ENCODE measurements at places on chromosomes 6 and 20.
A peak's percentile ranks its signal among the peaks of the same experiment; 100 is the strongest.

GRCh38 chr20:37735541-37735940 is 41.7 kb downstream of the CTNNBL1 start:
- DNase-seq, result no peak

- no peak for DNase-seq
Observed at GRCh38 chr20:19991854-19992253, 25.3 kb upstream of the NAA20 start.

GRCh38 chr6:170040115-170040500 is 250.8 kb downstream of the DLL1 start:
- DNase-seq, result no peak

- DNase-seq, result no peak
Observed at GRCh38 chr20:50820515-50821256, 25.8 kb downstream of the BCAS4 start.

DNA sequence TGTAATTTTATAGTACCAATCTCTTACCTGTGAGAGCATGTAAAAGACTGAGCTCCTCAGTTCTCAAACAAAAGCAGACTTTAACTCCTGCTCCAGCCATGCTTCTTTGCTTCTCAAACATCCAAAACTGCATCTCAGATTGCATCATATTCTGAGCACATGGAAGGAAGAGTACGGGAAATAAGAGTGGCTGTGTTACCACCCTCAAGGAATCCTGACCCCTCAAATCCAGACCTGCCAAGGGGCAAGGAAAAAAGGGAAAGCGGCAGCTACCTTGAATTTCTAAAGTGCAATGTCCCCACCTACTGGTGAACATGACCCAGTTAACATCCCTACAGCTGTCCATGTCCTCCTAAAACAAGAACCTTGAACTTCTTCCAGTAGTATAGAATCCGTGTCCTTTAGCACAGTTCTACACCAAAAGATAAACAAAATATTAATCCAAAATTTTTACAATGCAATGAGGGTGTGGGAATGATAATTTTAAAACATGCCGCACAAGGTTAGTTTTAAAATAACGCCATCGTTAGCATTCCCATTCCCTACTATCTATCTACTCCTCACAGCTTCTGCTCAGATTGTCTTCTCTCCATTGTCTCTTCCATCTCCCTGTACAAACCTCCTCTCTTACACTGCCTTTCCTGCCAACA is 34.1 kb upstream of the HLA-DQB1 start:
- DNase-seq, result peak; percentile 27

DNA sequence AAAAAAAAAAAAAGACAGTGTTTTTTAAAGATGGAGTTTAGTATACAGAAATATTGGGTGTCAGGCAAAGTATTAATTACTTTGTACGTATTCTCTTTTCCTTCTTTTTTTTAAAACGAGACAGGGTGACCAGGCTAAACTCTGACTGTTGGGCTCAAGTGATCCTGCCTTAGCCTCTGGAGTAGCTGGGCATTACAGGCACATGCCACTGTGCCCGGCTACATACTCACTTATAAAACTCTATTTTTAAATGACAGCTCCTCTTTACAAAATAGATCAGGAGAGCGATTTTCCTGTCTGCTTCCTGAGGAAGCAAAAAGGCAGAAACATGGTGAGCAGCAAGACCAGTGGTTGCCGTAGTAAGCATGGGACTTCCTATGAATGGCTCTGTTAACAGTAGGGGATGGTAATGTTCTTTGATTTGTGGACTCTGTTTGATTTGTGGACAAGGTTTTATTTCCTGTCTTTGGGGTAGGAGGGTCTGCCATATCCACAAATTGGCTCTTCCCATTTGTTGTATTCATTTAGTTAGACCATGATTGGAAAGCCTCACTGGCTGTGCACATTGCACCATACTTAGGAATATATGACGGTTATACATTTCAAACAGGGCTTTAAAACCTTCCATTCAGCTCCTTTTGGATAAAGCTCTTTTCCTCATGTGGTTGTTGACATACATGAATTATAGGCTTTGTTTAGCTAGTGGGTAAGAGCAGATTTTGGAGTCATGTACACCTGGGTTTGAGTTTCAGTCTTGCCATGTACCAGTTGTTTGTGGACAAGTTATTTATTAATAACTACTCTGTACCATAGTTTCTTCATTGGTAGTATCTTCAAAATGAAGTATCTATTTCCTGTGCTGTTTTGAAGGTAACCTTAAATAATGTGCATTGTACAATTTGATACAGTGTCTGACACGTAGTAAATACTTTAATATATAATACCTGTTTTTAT is 45.1 kb downstream of the PTPRA start:
- no peak for DNase-seq

GRCh38 chr20:48750941-48751635 is 76.7 kb downstream of the PREX1 start:
- DNase-seq, result peak; percentile 38

DNA sequence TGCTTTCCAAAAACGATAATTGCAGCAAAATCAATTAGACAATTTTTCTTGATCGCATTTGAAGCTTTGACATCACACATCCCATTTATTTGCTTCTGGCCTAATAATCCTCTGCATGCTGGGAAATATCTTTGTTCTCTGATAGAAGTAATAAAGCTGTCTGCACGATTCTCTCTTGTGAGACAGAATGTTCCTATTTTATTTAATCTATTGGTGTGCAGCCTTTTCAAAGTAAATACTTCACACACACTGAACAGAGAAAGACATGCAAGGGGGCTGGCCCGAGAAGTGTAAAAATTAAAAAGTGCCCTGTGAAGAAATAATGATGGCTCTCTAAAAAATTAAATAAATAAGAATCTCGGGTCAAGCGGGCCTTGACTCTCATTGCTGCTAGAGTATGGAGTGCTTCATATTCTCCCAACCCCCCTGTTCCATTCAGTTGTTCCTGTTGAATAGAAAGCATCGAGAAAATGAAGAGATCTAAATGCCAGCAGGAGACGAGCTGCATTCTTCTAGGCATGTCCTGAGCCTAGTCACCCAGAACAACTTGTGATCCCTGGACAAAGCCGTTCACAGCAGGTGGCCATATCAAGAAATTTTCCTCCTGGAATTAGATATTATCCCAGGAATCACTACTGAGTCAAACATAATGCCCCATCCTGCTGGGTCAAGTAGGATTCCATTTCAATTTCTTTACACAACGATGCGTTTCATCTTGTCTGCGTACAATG is 625.9 kb upstream of the EPHA7 start:
- no peak for DNase-seq

DNA sequence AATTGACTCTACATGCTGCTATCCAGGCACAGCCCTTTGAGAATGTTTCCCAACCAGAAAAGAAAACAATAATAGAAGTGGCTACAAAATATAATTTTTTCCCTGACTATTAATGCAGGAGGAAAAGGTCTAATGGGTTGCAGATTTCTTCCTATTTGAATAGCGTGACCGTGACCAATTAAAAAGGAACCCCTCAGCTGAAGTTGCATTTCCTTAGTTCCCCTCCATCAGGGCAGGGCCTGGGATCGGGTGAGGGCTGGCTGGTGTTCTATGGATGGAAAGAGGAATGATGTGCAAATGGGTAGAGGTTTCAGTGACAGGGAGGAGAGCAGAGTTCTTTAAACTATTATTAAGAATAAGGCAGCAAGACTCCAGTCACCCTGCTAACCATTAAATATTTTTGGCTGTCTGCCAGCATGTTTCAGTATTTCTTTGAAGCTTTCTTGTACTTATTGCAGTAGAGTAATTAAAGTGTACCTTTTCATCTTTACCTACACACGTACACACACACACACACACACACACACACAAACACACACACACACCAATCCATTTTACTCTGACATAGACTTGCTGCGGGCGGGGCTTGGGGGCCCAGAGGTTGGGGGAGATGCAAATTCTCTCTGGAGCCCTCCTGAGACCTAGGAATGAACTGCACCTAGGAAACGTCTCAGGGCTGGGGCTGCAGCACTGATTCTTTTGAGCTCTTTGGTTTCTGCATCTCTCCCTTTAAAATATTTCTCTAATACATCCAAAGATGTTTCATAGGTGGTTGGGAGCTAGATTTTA is 154.8 kb upstream of the SLC35B3 start:
- no peak for DNase-seq

DNA sequence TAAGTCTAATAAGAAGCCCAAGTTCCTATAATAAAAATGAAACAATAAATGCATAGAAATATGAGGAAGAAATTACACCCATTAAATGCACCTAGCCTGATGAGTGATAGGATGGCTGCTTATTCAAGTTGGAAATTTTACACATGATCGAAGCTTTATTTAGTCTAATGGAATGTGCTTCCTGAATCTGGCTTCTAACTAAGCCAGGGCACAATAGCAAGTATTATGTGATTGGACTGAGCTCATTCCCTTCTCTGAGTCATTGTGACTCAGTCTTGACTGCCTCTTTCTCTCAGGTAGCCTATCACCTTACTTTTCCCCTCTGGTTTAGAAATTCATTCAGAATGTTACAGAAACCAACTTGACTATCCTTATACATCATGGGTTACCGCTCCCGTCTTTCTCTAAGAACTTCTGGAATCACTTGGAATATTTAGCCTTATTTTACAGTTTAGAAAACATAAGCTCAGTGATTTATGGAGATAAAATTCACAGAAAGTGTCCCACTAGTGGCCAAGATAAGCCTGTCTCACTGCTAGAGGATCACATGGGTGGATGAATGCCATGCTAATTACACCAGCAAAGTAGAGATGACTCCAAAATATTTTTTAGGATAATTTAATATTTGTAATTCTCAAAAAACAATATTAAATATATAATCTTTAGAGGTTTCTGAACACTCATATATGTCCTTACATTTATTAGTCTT is 505.3 kb upstream of the JAG1 start:
- no peak for DNase-seq

DNA sequence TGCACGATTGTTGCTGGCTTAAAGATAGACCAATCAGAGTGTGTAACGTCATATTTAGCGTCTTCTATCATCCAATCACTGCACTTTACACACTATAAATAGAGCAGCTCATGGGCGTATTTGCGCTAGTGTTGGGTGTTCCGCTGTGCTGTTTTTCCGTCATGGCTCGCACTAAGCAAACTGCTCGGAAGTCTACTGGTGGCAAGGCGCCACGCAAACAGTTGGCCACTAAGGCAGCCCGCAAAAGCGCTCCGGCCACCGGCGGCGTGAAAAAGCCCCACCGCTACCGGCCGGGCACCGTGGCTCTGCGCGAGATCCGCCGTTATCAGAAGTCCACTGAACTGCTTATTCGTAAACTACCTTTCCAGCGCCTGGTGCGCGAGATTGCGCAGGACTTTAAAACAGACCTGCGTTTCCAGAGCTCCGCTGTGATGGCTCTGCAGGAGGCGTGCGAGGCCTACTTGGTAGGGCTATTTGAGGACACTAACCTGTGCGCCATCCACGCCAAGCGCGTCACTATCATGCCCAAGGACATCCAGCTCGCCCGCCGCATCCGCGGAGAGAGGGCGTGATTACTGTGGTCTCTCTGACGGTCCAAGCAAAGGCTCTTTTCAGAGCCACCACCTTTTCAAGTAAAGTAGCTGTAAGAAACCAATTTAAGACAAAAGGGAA is 57.9 kb downstream of the TRIM38 start:
- peak; percentile 85 for DNase-seq

DNA sequence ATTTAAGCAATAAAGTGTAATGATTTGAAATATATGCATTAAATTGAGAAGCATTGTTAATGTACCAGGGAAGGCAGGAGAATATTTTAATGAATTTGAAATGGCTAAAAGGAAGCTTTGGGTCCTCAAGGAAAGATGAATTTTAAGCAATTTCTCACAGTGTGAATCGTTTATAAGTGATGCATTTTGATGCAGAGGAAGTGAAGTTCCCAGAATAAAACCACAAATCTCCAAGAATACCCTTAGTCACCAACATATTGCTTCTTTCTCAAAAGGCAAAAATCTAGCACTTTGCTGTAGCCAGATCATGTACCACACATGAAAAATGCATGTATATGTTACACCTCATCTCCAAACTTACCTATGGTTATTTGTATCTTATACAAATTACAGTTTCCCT is 11.7 kb downstream of the TPD52L1 start:
- DNase-seq, result no peak

- DNase-seq, result no peak
Observed at GRCh38 chr6:139625998-139626975, 251.8 kb upstream of the CITED2 start.

GRCh38 chr20:49446808-49447207 is 35.7 kb downstream of the KCNB1 start:
- no peak for DNase-seq

- DNase-seq, result no peak
Observed at GRCh38 chr6:56699066-56699654, 56.5 kb upstream of the DST start.

DNA sequence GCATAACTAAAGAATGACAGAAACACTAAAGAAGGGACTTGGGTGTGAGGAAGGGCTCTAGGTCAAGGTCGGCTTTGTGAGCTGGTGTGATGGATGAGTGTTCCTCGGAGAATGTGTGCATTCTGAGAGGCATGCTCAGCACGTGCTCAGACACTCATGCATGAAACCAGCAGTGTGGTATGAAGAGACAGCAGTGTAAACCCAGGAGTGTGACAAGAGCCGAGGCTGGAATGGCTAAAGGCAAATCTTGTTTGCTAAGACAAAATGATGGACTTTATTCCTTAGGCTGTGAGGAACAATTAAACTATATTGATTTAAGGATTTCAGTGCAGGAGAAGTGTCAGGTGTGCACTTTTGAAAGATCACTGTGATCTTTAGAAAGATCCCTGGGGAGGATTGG is 107.4 kb upstream of the MAP7 start:
- no peak for DNase-seq

GRCh38 chr6:107784669-107785068 is 39.4 kb downstream of the SCML4 start:
- no peak for DNase-seq

- no peak for DNase-seq
Observed at GRCh38 chr6:49787176-49787575, at the start of gene PGK2. PGK2 (minus strand) TSS chr6:49787285; CDS start chr6:49787187, 98 bp downstream.

DNA sequence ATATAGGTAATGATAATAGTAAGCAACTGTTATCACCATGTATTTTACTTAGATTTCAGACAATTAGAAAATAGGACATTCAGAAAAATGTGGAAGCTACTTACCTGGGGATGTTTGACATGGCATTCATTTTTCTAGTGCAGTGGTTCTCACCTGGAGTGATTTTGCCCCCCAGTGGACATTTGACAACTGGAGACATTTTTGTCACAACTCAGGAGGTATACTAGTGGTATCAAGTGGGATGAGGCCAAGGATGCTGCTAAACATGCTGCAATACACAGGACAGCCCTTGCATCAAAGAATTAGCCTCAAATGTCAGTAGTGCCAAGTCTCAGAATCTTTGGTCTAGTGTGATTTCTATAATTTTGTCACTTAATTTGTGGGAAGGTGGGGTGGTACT is 36.1 kb downstream of the NUS1 start:
- no peak for DNase-seq

- DNase-seq, result no peak
Observed at GRCh38 chr6:12557765-12558164, 158.8 kb upstream of the PHACTR1 start.
